ENCODE measurements at places on chromosomes 1 and 21.

- no peaks in the 10 kb centered on the region for H3K4me1 ChIP-seq
- no peak for DNase-seq
- H3K36me3 ChIP-seq = no peaks in the 10 kb centered on the region
- no peaks in the 10 kb centered on the region for H3K27me3 ChIP-seq
- no peak overlapping the region for H3K4me3 ChIP-seq
Observed at GRCh38 chr1:1927751-1928150, 8.7 kb upstream of the TMEM52 start.

- H3K27me3 ChIP-seq = no peaks in the 10 kb centered on the region
- DNase-seq = no peak
- no peak overlapping the region for H3K27ac ChIP-seq
- H3K36me3 ChIP-seq = peaks cover 15% of the 10 kb centered on the region
Observed at GRCh38 chr1:112603541-112603940, 15.4 kb downstream of the ST7L start.

- H3K27me3 ChIP-seq = no peaks in the 10 kb centered on the region
- peaks cover 72% of the 10 kb centered on the region for H3K4me1 ChIP-seq
- H3K4me3 ChIP-seq = no peak overlapping the region
Observed at GRCh38 chr1:20481643-20482498, 4.1 kb downstream of the CAMK2N1 start.

DNA sequence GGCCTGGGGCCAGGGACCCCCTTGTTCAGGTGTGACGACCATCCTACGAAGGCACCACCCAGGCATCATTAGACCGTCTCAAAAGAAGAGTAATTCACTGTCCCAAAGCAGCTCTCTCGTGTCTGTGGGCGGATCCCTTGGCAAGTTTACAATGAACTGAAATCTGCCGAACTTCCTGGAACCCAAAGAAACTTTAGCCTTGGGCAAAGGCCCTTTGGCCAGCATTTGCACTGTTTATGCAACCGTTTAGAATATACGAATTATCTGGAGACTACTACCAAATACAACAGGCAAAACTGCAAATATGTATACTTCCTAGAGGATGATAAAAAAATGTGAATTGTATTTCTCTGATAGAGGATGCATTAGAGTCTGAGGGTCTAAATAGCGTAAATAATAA is 1.4 kb upstream of the SOD1 start:
- peaks cover 11% of the 10 kb centered on the region for H3K36me3 ChIP-seq
- no peak for DNase-seq
- peaks cover 31% of the 10 kb centered on the region for H3K4me1 ChIP-seq
- H3K27me3 ChIP-seq = no peaks in the 10 kb centered on the region
- no peak overlapping the region for H3K4me3 ChIP-seq
- H3K27ac ChIP-seq = no peak overlapping the region

DNA sequence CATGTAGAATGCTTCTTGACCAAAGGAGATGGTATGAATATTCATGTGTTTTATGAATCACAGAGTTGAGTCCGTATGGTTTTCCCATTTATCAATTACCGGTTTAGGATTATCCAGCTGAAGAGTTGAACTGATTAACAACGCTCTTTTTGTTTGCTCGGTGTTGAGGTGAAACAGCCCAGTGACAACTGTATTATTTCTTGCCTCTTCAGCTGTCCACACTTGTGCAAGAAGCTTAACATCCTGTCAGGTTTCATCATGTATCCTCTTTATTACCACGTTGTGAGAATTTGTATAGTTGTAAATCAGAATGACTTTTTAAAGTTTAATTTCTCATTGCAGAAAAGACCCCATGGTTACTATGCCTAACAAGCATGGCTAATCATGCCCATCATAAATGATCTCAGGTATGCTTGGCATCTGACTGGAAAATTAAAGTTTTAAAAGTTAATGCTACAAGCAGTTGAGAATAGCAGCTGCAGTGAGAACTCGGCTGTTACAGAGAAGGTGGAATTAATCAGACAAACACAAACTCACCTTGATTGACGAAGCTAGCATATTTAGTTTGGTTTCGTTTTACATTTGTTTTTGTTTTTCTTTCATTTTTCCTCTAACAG is 563.2 kb upstream of the ADGRL2 start:
- no peaks in the 10 kb centered on the region for H3K27me3 ChIP-seq
- no peaks in the 10 kb centered on the region for H3K36me3 ChIP-seq
- H3K4me3 ChIP-seq = no peak overlapping the region
- DNase-seq = no peak
- no peak overlapping the region for H3K27ac ChIP-seq
- H3K4me1 ChIP-seq = no peaks in the 10 kb centered on the region
